Brain (organoid and tissue), 16 donors: ENCODE measurements at places on chromosomes 12 and 14. TPM values are rescaled to one million over a fixed set of nuclear protein-coding genes. Genes with fewer than 3 reads are reported as not detected.

CD4 gene
- polyA plus RNA-seq: 13.7 TPM

PDE3A gene
- polyA plus RNA-seq: 0.75 TPM

HOXC10 gene
- not detected for polyA plus RNA-seq

TMEM233 gene
- polyA plus RNA-seq: 0.36 TPM

- peak; percentile 56 for DNase-seq
Measured at GRCh38 chr12:126784328-126784921, 1482.5 kb upstream of the TMEM132C start.

GRCh38 chr14:106843951-106844483 lies 1317.6 kb downstream of the TMEM121 start:
- no peak for DNase-seq

GRCh38 chr14:77620222-77620870 lies 3.9 kb upstream of the SPTLC2 start:
- peak; percentile 83 for DNase-seq

GRCh38 chr14:83744224-83744623 lies 1785.7 kb upstream of the FLRT2 start:
- no peak for DNase-seq

GRCh38 chr12:116164250-116165035 lies 113.0 kb downstream of the MED13L start:
- peak; percentile 39 for DNase-seq

GRCh38 chr14:30264161-30264560 lies 294.8 kb upstream of the G2E3 start:
- DNase-seq: no peak

DNA sequence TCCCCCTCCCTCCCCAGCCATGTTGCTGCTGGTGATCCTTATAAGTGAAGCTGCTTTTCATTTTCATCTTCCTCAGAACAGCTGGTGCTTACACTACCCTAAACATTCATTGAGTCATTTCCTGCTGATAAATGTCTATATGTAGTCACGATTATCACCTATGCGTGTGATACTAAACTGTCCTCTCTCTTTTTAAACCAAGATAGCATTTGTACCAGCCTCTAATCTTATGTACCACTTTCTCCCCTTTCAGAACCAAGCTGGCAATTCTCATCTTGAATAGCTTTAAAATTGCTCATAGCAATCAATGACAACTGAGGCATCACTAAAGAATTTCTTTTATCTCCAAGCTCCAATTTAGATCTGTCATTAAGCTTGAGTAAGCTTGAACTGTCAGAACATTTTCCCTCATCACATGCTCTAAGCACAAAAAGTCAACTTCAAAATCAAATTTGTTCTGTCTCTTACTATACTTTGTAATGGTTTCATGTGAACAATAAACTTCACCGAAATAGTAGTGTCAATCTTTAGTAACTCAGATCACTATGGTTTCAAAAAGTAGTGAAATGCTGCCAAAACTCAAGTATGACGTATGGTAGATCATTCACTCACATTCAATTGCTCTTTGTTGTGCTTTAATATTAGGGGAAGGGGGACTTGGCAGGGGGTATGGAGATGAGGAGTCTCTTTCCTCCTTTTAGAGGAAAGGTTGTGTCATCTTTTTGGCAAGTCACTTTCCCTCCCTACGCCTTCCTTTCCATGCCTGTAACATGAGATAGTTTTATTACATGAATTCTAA lies 178.1 kb upstream of the NOVA1 start:
- DNase-seq: peak; percentile 40
